ENCODE measurements at places on chromosomes 5 and 9.

DNA sequence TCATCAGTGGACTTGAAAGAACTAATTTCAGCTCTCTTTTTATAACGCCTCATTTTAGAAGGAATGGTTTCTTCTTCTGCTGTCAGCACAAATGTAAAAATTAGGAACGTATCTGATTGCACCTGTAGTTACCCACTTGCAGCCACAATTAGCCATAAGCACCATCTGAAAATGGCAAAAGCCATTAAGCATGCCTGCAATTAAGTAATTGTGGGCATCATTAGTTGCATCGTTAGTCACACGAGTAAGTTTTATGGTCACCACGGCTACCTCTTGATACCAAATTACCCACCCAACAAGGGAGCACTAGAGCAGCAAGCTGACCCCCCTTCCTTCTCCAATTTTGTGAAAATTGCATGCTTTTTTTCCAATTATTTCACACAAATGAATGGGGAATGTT lies 25.8 kb upstream of the SLC44A1 start:
- DNase-seq: no peak

GRCh38 chr9:87614397-87614796 lies 111.5 kb upstream of the CTSL start:
- no peak for DNase-seq

GRCh38 chr9:13942695-13943094 lies 371.2 kb downstream of the NFIB start:
- DNase-seq: no peak

DNA sequence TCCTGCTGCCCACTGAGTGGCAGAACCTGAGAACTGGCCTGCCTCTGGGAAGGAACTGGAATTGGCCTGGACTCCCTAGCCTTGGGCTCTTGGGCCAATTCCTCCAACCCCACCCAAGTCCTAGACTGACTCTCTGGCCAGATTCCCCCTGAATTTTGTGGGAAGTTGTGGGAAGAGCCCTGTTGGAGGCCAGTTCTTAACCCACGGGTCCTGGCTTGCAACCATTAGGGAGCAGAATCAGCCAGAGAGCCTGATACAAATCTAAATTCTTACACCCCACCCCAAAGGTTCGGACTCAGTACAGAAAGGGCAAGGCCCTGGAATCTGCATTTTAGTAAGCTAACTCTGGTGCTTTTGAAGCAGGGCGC lies 125.3 kb upstream of the SLC25A48 start:
- DNase-seq: no peak

- no peak for DNase-seq
These were observed 98.4 kb upstream of the MEGF10 start for GRCh38 chr5:127192150-127192549.

GRCh38 chr5:37786862-37787519 lies 52.9 kb downstream of the GDNF start:
- no peak for DNase-seq

DNA sequence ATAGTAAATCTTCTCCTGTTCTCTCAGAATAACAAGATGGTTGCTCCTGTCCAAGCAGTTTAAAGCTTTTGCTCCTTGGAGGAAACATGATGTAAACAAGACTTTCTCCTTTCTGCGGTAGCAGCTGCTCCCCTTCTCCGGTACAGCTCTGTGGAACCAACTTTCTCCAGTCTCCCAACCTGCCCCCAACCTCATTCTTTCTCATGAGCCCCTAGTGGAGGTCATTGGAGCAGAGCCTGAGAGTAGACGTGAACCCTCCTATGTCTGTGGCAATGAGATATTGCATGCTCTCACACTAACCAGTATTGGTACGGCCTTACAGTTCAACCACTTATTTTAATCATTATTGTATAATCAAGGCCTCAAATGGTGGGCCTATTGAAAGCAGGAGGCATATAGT lies 483.8 kb upstream of the CDH10 start:
- no peak for DNase-seq

DNA sequence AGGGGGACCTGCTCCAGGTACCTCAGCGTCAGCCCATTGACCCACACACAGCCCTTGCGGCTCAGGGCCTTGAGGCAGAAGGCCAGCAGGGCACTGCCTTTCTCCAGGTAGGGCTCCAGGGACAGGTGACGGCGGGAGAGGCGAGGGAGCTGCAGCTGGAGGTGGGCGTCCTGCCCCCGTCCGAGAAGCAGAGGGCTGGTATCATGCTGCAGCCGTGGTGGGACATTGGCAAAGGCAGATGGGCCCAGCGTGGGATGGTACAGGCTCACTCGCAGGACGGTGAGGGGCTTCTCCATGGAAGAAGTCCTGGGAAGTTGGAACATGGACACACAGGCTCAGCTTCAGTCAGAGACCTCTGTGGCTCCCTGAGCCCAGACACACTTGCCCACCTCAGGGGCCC lies 2.5 kb upstream of the DCANP1 start:
- no peak for DNase-seq

DNA sequence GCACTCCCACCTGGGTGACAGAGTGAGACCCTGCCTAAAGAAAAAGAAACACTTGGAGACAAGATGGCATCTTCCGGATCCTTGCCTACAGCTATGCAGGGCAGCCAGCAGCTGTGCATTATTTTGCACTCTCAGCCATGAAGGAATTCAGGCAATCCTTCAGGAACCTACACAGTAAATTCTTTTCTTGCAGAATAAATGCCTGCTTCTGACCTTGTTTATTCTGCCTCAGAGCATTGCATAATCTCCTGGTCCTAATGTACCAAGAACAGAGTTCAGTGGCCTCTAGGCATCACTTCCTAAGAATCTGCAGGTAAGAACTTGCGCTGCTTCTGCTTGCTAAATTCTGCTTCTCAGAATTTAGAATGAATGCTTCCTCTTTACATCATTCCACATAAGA lies 16.8 kb downstream of the GLDC start:
- no peak for DNase-seq

- no peak for DNase-seq
These were observed 73.3 kb downstream of the SNX18 start for GRCh38 chr5:54590824-54591223.

DNA sequence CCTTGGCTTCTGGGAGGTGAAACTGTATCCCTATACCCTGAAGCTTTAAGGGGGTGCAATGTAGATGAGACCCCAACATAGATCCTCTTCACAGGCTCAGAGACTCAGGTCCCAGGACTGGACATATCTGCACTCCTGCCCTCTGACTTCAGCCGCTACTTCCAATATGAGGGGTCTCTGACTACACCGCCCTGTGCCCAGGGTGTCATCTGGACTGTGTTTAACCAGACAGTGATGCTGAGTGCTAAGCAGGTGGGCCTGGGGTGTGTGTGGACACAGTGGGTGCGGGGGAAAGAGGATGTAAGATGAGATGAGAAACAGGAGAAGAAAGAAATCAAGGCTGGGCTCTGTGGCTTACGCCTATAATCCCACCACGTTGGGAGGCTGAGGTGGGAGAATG lies 5.4 kb downstream of the CA9 start:
- no peak for DNase-seq

DNA sequence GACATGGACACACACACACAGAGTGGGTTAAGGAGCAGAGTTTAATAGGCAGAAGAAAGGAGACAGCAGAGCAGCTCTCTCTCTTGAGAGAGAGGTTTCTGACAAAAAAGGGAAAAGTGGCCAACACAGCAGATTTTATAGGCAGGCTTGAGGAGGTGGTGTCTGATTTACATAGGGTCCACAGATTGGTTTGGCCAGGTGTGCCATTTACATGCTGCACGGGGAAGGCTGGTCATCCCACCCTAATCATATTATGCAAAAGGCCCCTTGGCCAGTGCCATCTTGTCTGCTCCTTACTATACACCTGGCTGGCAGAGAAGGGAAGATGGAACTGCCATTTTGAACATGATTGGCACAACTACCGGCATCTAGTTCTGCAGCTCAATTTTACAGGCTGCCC lies 240.8 kb downstream of the NPR3 start:
- no peak for DNase-seq

GRCh38 chr5:131084436-131084835 lies 80.6 kb downstream of the HINT1 start:
- no peak for DNase-seq

DNA sequence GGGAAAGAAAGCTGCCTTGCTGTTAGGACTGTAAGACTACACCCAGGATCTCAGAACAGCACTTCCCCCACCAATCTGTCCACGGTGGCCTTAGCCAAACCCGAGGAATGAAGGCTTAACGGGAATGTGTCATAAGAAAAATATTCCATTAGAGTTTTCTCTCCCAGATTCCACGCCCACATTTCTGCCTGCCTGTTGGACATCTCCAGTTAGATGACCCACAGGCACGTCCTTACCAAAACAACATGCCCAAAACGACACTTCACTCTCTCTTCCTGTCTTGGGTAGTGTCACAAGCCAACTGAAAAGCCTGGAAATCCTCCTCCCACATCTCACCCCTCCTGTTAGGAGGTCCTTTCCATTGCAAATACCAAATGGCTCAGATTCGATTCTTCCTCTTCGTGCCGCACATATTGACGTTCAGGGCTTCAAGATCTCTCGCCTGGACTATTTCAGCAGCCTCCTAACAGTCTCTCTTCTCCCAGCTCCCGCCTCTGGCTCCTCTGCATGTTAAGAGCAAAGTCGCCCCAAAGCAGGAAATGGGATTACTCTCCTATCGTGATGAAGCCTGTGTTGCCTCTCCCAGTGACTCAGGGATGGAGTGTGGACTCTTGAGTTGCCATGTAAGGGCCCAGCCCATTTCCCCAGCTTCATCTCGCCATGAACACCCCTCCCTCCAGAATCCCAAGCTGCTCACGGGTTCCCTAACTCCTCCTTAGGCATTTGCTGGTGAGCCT lies 159.3 kb downstream of the NR3C1 start:
- no peak for DNase-seq

- peak; percentile 9 for DNase-seq
These were observed 928 bp upstream of the PCDHGC4 start for GRCh38 chr5:141483902-141484301.

DNA sequence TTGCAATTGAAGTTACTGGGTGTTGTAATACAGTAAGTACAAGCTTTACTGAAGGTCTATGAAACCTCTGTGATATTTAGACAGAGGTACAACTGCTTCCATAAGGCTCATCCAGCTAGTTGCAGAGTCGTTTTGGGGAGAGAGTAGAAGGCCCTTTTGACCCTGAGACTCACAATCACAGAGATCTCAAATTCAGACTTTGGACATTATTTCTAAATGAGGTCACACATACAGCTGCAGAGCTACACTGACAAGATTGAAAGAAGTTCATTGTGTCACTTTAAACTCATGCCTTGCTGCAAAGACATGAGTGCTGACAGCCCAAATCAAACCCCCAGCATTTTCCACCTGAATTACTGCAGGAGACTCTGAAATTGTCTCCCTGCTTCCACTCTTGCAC lies 205.9 kb upstream of the TMEM161B start:
- no peak for DNase-seq

DNA sequence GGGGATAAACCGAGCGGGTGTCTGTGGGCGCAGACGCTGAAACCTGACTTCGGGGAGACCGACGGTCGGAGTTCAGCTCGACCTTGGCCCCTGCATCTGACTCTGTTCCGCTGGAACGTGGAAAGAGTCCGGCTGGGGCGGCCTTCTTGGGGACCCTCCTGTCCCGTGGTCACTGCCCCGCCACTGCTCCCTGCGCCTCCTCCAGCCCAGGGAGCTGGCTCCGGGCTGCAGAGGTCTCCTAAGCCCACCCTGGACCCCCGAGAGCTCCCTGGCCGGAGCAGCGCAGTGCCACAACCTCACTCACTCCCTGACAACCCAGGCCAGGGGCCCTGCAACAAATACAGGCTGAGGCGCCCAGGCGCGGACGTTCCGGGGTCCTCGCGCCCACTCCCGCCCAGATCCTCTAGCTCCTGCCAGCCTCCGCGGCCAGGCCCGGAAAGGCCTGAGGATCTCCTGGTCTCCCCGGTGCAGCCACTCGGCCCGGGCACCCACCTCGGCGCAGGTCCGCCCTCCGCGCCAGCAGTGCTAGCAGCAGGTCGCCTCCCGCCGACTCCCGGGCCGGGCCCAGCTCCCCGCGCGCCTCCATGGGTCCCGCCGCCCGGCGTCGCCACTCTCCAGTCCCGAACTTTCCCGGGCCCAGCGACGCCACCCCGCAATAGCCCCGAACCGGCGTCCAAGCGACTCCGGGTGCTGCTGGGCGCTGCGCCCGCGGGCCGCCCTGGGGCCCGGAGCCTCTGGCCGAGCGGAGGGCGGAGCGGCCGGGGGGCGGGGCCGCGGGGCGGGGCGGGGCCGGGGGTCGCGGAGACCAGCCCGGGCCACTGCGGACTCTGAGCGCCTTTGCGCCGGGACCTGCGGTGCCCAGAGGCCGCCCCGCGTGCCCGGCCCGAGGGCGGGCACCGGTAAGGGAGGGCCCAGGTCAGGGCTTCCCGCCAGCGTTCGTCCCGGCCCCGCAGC lies 2.2 kb downstream of the LHX3 start:
- DNase-seq: no peak

DNA sequence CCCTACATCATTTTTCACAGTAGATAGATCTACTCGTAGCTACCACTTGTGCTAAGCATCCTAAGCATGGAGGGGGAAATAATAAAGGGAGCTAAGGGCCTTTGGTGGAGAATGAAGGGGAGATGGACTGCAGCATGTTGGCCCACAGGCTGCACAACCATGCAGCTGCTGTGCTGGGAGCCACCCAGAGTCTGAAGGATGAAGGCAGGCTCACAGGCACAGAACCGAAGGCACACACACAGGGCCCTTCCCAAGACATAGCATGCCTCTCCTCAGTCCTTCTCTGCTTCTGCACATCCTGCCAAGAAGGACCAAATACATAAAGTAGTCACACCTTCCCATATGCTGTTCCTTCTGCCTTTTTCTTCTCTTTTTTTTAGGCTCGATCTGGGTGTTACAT lies 6.6 kb downstream of the FAM193B start:
- no peak for DNase-seq

GRCh38 chr9:80030801-80031200 lies 459.0 kb downstream of the TLE4 start:
- no peak for DNase-seq

Measured in NCI-H187 (cell line).